ENCODE measurements at places on chromosomes 2 and 18. TPM values are rescaled to one million over a fixed set of nuclear protein-coding genes. Genes with fewer than 3 reads are reported as not detected.

DNA sequence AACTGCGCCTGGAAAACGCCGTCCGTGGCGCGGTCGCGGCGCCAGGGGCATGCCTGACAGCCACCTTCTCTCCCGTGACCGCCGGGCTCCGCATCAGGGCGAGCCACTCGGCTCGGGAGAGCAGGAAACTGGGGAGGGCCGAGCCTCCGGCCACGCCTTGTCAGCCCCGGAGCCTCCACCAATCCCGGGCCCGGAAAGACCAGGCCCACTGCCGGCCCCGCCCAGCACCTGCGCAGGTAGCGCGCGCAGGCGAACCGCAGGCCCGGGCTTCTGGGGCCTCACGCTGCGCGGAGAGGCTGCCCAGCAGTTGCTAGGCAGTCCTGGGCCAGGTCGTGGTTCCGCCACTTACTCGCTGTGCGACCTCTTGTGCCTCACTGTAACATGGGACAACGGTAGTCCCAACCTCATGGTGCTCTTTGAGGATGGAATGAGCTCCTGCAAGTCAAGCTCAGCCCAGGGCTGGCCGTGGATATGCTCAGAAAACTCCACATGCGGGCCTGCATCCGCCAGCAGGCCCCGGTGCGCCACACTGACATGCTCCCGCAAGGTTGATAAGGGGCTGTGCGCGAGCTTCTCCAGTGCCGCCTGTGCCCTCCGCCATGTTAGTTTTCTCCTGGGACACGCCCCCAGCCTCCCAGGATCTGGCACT is 97.1 kb downstream of the INHBB start:
- peak; percentile 44 for DNase-seq

DNA sequence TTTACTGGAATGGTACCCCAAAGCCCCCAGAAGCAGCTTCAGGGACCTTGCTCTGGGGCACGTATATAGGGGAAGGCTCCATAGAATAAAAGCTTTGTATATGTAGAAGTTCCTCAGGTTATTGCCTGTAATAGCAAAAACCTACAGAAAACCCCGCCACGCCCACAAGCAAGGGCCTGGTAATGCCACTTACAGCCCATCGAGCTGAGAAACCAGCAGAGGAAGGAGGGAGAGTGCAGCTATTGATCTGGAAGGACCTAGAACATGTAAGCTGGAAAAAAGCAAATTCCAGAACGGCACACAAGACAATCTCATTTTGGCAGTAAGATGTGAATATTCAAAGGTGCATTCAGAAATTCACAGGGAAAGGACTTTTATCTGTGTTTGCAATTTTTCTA is 15.8 kb downstream of the HS1BP3 start:
- DNase-seq: no peak

Gene LOXL3
- total RNA-seq: 1.6 TPM

Gene STEAP3
- total RNA-seq: 153 TPM

GRCh38 chr2:185147361-185147760 is 549.0 kb downstream of the ZNF804A start:
- no peak for DNase-seq

Gene C1QL2
- not detected for total RNA-seq

DNA sequence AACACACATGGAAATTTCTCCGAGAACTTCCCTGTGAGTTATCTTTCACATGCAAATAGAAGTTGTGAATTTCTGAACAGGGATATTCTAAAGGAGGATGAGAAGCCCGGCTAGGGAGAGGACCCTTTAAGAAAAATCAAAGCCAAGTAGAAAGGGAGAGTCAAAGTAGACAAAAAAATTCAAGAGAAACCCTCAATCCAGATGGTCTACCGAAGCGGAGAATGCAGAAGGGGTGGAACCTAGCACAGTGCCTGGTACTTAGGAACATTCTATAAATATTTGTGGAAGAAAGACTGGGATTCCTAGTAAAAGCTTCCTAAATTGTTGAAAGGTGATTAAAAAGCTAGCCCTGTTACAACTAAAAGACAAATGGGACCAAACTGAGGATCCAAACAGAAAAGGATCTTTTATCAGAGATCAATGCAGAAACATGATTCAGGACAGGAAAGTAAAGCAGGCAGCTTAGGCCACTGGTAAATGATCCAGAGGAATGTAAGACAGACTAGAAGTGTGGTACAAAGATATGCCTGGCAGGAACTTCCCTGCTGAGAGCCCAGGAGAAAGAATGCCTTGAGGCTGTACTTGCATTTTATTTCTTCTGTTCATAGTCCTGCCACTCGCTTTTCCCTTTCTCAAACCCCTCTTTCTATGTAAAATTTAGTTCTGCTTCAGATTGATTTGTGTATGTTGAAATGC is 19.5 kb upstream of the GLS start:
- no peak for DNase-seq

DNA sequence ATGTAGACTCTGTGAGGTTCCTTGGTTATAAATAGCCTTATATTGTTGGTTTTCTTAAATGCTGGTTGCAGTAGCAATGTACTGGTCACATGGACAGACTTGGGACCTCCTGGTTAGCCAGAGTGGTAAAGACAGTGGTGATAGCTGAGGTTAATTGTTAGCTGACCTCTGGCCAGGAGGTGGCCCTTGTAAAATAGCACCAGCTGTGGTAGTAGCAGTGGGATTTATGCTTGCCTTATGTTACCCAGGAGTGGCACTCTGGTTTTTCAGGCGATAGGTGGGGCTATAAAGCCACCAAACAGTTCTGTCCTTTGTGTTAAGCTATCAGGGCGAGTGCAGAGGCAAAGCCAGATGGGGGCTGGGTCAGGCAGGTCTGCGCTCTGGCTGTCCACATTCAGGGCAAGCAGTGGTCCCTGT is 94.8 kb upstream of the SRD5A2 start:
- no peak for DNase-seq
